Progenitor cell of endocrine pancreas (in vitro differentiated cells): ENCODE measurements at places on chromosomes 5 and 9.

GRCh38 chr9:98563212-98563907, 145.4 kb downstream of the GABBR2 start:
- DNase-seq, result no peak

- no peak for DNase-seq
These were observed 234.9 kb upstream of the TARS1 start for GRCh38 chr5:33205727-33206410.

DNA sequence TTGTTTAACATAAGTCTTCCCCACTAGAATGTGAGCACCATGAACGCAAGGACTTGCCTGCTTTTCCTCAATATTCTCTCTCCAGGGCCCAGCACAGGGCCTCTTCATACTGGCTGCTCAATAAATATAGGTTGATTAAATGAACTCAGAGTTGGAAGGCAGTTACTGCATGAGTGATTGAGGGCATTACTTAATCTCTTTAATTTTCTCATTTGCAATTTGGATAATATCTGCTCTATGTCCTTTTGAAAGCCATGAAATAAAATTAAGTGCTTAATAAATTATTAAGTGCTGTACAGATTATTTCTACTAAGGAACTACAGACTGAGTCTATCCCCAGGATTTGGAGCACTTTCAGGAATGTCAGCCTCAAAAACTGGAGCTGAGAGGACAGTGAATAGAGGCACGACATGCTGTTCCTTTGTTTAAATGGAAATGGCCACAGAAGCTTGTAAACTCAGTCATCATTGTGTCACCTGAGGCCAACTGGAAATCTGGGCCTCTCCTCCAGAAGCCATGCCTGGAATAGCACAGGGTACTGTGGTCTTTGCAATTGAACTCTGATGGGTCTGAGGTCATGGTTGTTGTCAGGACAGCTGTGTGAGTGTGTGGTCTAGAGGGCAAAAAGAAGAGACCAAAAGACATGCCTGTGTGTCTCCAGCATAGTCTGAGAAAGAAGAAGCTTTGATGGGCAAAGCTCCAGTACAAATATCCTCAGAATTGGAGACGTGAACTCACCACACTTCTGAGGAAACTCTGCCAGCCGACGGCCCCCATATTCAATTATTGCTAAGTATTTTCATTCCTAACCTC, 86.1 kb downstream of the SH3TC2 start:
- DNase-seq, result no peak

- no peak for DNase-seq
These were observed 290.4 kb upstream of the PDE4D start for GRCh38 chr5:60183881-60184280.

DNA sequence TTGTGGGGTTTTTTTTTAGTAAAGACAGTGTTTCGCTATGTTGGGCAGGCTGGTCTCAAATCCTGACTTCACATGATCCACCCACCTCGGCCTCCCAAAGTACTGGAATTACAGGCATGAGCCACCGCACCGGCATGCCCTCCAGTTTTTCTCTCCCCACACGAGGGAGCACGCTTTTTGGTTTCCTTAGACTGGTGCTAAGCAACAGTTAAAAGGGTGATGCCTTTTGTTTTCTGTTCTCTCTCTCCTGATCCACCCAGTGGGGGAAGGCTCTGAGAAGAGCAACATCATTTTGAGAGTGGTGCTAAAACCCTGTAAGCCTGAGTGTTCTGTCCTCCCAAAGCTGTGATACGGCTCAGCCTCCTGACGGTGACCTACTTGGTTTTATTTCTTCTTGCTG, 146.6 kb downstream of the MAN2A1 start:
- no peak for DNase-seq

GRCh38 chr9:4591123-4591500, 71.0 kb upstream of the PLPP6 start:
- DNase-seq, result no peak

GRCh38 chr5:15441433-15442192, 58.4 kb upstream of the FBXL7 start:
- DNase-seq, result no peak

GRCh38 chr5:39469176-39469575, 44.4 kb upstream of the DAB2 start:
- no peak for DNase-seq

GRCh38 chr9:116078640-116079039, 75.0 kb upstream of the PAPPA start:
- no peak for DNase-seq

- DNase-seq, result no peak
These were observed 58.3 kb upstream of the LHFPL2 start for GRCh38 chr5:78706825-78707224.

DNA sequence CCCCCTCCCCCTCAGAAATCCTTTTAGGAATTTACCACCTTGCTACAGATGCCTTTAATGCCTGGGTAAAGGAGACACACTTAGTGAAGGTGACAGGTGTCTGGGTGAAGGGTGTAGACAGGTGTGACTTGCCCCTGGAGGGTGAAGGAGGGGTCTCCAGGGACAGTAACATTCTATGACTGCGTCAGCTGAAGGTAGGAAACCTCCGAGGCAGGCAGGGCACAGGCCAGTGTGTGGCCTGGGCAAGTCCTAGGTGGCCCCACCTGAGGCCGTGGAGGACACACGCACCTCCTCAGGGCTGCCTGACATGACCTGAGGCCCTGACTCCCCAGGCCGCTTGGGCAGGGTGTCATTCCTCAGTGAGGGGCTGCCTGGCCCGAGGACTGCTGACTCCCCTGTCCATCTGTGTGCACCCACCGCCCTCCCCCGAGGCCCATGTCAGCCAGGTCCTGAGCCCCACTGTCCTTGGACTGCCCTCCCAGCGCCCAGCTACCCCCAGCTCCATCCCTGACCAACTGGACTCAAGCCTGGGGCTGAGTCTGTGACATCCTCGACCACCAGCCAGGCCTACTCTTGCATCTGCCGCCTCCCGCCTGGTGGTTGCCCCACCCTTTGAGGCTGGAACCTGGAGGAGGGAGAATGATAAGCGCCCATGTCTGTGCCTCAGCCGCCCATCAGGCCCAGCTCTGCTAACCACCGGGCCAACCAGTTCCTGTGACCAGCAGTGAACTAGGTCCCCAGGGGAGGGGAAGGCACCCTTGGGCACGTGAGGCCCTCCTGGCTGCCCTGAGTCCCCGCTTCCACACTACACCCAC, 18.4 kb downstream of the CARD19 start:
- no peak for DNase-seq

DNA sequence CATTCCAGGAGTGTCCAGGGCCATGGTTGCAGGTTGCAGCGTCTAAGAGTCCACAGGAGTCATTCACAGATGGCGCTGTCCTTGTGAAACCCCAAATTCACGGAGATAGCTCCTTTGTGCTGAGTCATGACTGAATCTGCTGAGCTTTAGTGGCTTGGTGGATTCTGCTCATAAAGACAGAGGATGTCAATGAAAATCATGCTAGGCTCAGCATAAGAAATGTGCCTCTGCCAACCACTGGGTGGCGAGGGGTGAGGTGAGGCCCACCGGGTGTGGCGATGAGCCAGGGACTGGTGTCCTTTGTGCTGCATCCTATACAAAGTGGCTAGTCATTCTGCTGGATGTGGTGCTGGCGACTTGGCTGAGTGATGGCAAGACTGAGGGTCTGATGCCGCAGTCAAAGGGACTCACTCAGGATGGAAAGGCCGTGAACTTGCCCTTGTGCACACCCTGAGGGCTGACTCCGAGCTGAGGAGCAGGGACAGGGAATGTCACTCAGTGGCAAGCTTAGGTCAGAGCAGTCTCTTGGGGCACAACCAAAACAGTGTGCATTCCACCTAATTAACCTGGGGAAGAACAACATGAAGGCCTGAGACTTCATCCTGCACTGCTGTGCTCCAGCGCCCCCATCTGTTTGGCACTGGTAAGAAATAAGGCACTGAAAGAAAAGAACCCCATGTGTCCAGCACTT, 71.5 kb downstream of the DAP start:
- no peak for DNase-seq

DNA sequence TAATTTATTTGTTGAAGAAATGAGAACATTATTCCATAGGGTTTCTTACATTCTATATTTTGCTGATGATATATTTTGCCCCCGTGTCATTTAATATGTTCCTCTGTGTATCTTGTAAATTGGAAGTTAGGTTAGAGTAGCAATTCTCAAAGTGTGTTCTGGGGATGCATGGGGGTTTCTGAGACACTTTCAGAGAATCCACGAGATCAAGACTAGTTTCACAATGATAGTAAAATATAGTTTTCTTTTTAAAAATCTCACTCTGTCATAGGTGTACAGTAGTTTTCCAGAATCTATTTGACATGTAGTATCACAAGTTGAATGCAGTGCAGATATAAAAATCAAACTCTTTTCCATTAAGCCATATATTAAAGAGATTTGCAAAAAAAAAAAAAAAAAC, 488.6 kb upstream of the SGCD start:
- DNase-seq, result no peak

DNA sequence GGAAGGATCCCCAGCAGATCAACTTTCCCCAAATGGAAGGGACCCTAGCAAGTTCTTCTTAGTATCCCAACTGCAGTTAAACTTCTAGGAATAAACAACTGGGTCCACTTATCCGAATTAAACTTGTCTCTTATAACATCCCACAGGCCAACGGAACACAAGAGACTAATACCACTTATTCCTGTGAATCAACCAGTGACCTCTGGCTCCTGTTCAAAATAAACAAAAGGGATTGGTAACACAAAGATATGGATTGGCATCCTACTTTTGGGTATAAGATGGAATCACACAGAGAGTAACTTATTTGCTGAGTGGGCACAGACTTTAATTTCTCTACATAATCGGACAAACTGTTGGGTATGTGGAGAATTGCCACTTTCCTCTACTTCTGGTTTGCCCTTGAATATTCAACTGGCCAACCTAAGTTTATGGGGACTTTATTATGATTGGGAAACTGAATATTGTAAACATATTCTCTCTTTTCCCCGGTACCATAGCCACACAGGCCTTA, 12.4 kb upstream of the PAIP1 start:
- DNase-seq, result no peak

- no peak for DNase-seq
These were observed 30.6 kb downstream of the ANKRD55 start for GRCh38 chr5:56202483-56202882.

DNA sequence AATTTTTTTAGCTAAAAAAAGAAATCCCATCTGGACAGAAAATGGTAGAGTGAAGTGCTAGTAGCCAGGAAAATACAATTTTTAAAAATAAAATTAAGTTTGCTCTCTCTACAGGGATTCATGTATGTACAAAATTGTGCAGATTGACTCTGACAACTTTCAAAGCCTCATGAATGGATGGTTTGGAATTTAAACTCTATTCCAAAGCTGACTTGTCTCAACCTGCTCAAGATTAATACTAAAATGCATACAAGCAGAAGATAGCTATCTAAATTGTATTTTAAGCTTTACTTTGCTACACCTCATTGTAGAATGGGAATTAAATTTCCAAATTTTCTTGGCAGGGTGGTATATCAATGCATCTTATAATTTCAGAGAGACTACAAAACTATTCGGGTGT, 257.6 kb downstream of the RFX3 start:
- DNase-seq, result no peak

DNA sequence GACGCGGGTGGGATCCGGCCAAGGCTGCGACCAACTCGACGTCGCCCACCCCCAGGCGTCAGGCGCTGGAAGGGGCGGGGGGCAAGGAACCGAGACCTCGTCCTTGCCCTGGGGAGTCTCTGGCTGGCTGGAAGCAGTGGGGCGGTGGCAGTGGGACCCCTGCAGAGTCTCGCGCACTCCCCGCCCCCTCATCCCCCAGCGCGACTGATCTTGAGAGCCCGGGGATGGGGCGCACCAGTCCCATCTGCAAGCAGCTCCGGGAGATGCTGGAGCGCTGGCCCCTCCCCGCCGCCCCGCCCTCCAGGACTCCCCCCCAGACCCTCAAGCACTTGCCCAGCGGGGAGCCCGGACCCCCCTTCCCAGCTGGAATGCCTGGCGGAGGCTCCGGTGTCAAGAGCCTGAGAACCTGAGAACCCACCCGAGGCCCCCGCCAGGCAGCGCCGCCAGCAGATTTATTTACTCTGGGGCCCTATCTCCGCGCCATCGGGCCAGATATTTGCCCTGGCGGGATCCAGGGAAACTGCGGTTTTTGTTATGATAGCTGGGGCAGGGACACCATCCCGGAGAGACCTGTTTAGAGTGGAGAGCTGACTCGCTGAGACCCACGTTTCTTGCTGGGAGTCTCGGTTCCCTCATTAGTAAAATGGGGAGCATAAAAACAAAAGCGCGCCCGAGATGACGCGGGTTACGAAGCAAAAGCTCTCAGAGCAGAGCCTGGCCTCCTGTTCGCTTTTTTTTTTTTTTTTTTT, 1.2 kb downstream of the PRRT1B start:
- peak; percentile 31 for DNase-seq

DNA sequence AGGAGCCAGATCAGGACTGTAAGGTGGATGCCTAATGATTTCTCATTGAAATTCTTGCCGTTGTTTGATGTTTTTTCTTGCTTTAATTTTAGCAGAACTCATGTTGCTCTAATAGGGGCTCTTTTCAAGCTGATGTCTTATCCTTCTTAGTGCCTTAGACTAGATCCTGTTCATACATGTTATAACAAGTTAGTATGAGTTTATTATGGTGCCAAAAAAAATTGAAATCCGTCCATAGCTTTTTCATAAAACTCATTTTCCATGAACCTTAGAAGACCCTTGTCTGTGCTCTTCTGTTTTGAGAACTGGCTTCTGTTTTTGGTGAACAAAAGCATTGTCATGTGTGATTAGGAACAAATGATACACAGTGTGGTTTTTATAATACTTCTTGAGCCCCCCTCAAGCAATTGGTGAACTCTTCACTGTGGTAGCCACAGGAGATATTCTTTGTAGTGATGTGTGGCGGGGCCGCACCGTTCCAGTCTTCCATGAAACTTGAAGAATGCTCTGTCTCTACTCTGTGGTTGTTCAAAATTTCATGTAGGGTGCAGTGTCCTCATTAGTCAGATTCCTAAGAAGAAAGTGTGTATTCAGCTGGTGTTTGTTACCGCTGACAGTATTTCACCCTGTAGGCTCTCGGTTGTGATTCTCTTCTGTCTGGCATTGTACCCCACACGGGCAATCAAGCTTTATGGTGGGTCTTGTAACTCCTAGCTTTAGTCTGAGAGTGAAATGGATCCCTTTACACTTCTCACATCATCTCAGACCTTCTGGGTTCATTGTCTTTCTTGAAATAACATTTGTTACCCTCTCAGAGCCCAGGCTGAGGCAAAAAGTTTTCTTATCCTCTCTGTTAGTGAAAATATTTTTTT, 10.7 kb downstream of the OTULIN start:
- DNase-seq, result no peak

- DNase-seq, result no peak
These were observed 125.5 kb upstream of the NFIL3 start for GRCh38 chr9:91549177-91549576.
